ENCODE measurements at places on chromosomes 13 and 19.

- no peak for DNase-seq
Measured at GRCh38 chr13:92265408-92265807, 867.0 kb downstream of the GPC5 start.

DNA sequence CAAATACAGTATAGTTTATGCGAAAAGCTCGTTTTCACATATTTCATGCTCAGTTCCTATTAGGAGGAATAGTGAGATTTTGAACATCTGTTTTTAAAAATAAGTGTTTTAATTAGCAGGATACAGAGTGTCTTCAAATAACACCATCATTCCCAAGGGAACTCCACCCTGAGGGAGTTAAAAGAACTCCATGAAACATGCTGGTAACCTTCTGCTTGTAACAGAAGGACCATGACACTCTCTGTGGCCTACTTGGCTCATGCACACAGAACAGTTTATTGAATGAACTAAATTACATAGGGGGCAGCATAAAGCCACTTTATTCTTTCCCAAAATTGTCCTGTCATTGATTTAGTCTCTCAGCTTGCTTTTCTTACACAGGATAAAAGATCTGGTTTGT lies 809.5 kb upstream of the SLITRK6 start:
- no peak for DNase-seq

DNA sequence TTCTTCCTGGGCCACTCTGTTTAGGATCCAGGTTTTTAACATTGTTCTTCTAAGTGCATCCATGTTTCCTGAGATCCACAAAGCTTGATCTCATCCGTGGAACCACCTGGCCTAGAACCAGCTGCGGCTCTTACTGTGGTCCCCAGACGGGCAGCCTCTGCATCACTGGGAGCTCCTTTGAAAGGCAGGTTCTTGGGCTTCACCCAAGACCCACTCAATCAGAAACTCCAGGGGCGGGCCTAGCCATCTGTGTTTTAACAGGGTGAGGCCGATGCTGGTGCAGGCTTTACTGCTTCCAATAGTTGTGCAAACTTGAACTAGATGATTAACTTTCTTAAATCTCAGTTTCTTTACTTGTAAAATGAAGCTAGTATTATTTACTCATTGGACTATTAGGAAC lies 605.7 kb downstream of the FGF9 start:
- no peak for DNase-seq

- DNase-seq, result no peak
Measured at GRCh38 chr19:53982611-53983010, 8.8 kb upstream of the CACNG6 start.

- no peak for DNase-seq
Measured at GRCh38 chr19:16213076-16213475, 15.4 kb downstream of the AP1M1 start.

DNA sequence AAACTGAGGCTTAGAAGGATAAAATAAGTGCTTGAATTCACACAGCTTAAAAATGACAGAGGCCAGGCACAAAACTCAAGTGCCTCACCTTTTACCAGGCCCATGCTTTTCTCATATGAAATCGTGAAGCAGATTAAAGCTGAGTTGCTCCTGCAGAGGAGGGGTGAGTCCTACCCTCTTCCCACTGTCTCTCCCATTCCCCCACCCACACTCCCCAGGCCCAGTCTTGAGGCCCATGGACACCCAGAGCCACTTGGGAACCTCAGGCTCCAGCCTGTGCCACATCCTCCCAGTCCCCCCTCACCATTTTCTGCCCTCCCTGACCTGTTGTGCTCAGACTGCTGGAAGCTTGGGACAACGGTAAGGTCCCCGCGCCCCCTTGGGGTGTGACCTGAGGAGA lies 17.5 kb downstream of the ZNF574 start:
- DNase-seq, result no peak

- peak; percentile 89 for DNase-seq
Measured at GRCh38 chr13:46172531-46172991, 9.4 kb downstream of the LCP1 start.

DNA sequence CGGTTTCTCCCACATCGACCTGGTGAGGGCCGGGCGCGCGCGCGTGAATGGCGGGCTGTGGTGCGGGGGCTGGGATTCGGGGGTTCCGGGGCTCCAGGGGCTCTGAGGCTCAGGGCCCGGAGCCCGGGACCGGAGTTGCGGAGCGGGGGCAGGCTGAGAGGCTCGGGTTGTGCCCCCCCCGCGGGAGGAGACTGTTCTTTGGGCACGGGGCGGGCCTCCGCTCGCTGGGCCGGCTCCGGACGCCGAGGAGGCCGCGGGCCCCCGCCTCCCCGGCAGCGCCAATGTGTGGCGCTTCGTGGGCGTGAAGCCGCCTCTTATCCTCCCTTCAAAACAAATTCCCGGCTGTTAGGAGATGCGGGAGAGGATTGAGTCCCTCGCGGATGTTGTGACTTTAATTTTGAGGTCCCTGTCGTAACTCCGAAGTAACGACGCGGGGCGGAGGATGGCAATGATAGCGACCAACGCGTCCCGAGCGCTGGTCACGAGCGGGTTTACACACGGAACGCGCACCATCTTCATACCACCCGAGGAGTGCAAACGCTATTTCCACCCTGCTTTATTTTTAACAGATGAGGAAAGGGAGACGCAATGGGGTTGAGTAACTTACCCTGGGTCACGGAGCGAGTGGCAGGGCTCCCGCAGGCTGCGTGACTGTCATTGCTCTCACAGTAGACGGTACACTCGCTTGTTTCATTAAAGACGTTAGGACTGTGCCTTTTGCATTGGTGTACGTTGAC lies 536 bp downstream of the UBA2 start:
- DNase-seq, result peak; percentile 24

DNA sequence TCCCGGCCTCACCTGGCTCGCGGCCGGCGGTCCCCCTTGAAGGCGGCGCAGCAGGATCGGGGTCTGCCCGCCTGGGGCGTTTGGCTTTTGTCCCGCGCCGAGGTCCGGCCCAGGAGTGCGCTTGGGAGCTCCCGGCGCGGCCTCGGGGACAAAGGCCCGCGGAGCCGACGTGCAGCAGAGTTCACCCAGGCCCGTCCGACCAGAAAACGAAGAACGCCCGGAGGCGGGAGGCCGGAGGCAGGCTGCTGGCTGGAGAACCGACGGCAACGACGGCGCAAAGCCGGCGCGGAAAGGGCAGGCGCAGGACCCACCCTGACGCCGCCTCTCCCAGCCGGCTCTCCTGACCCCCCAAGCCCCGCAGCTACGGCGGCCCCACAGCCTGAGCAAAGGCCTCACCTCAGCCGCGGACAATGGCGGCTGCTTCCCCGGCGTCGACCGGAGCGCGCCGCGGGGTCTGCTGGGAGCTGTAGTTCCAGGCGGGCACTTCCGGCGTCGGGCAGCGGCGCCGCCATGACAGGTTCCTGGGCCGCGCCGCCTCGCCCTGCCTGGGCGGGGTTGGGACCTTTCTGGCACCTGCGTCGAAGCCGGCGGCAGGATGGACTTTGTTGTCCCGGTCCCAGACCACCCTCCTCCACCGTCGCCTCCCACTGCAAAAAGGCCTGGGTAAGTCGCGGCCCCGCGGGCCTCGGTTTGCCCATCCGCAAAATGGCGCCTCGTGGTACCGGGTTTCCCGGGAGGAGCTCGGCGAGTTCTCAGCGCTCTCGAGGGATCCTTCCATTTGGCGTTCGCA lies at the start of gene ZNF606:
ZNF606 (minus strand) TSS at position 437 of the 790 bp plus-strand sequence. CDS start 1,501 bp downstream, outside the sequence.
- peak; percentile 82 for DNase-seq

DNA sequence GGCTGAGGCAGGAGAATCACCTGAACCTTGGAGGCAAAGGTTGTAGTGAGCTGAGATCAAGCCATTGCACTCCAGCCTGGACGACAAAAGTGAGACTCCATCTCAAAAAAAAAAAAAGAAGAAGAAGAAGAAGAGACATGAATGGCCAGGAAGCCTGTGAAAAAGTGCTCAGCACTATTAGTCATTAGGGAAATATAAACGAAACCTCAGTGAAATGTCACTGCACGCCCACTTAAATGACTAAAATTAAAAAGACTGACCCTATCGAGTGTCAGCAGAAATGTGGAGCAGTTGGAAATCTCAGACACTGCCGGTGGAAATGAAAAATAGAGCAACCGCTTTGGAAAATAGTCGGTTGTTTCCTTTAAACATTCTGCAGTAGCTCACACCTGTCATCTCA lies 5.5 kb upstream of the TYROBP start:
- DNase-seq, result no peak

- DNase-seq, result no peak
Measured at GRCh38 chr13:98678741-98679140, 73.7 kb downstream of the SLC15A1 start.

- peak; percentile 47 for DNase-seq
Measured at GRCh38 chr19:48636859-48637448, at the start of gene DBP. Gene DBP (minus strand): TSS chr19:48637379. CDS start chr19:48636994, 385 bp downstream.

DNA sequence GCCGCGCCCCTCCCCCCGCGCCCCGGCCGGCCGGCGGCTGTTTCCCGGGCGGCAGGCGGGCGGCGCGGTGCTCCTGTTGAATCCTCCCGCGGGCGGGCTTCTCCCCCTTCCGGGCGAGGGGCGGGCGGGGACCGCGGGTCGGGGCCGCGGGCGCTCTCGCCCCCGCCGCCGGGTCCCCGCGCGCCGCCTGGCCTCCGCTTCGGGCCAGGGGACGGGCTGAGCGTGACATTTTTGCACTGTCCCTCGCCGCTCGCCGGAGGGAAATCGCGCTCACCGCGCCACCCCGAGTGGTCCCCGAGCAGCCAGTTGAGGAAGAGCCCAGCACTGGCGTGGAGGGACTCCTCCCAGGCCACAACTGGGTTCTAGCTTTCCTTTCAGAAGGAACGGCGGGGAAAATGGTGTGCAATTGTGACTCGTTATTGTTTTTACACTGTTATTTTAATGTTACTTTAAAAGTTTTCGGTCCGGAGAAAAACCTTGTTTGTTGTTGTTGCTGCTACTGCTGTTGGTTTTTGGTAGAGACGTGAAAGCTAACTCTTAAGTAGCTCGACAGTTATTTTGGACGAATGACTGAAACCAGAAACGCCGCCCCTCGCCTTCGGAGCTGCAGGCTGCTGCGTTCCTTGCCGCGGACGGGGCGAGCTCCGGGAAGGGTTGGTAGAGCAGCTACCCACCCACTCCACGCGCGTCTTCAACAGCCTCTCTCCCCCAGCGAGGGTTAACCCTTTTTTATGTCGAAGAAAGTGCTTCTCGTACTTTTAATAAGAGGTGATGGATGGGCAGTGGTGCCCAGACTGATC lies 959 bp downstream of the PDS5B start:
- peak; percentile 69 for DNase-seq

- no peak for DNase-seq
Measured at GRCh38 chr13:99514801-99515200, 13.5 kb downstream of the TM9SF2 start.

DNA sequence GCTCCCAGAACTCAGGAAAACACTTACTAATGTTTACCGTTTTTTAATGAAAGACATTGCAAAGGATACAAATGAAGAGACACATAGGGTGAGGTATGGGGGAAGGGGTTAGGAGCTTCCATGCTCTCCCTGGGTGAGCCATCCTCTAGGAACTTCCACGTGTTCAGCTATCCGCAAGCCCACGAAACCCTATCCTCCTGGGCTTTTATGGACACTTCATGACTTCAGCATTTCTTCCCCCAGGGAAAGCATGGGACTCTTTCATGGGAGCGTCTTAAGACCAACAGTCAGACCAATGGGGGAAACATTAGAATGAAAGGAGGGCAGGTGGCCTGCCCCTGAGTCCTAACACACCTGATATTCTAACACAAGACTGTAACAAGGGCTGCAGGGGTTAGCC lies 6.6 kb upstream of the ESD start:
- no peak for DNase-seq

GRCh38 chr19:36152019-36152351 lies 262 bp downstream of the COX7A1 start:
- DNase-seq, result no peak

- no peak for DNase-seq
Measured at GRCh38 chr13:42384265-42384664, 112.3 kb downstream of the AKAP11 start.

DNA sequence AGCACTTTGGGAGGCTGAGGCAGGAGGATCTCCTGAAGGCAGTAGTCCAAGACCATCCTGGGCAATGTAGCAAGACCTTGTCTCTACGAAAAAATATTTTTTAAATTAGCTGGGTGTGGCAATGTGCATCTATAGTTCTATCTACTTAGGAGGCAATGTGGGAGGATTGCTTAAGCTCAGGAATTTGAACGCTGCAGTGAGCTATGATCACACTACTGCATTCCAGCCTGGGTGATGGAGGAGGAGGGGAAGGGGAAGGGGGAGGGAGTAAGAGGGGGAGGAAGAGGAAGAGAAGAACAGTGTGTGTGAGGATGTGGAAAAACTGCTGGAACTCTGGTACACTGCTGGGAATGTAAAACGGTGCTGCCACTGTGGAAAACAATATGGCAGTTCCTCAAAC lies 9.2 kb upstream of the CLIP3 start:
- no peak for DNase-seq

DNA sequence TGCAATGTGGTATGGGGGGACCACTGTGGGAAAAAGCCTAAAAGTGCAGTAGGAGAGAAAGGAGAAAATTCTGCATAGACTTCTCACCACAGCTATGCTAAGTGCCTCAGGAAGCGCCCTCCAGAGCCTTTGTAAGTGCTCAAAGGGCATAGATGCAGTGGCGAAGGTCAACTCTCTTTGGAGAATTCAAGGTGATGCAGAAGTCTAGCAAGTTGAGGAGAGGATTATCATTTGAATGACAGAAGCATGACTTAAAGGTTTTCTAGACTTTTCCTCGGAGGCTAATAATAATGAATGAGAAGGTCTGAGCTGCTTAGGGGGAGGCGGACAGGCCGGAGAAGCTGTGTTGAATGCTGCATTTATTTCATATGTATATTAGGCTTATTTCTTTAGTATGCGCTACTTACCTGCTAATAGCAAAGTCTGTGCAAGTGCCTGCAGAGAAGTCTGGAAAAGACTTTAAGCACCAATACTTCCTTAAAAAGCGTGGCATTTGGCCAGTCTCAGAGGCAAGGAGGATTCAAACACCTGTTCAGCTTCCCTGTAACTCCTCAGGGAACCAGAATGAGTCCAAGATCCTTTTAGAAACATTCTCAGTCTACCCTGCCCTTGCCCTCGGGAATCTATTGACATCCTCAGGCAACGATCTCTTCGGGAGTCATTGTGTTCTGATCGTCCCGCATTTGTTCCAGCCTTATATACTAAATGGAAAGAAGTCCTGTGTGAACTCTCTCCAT lies 56.2 kb downstream of the FLT1 start:
- DNase-seq, result no peak

DNA sequence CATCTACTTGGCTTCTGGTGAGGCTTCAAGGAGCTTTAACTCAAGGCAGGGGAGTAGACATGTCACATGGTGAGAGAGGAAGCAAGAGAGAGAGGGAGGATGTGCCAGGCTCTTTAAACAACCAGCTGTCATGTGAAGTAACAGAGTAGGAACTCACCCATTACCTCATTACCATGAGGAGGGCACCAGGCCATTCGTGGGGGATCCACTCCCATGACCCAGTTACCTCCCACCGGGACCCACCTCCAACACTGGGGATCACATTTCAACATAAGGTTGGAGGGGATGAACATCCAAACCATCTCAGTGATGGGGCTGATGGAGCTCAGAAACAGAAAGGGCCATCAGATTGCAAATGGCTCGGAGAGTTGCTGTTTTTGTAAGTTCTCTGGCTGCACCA lies 12.9 kb downstream of the VSTM2B start:
- DNase-seq, result no peak

DNA sequence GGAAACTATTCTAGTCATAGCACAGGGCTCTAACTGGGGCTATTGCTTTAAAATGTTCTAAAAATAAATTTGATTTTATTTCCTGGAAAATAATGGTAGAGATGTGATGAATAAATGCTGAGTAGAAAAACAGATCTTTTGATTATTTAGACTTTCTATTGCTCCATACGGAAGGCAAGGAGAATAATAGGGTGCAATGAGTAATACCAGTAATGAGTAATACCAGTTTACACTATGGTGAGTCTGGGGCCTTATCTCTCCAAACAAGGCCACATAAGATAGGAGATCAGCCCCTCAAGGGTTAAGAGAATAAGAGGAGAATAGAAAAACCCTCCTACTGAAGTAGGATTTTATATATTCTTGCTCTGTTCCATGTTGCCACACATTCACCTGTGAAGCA lies 390.4 kb downstream of the KLF5 start:
- DNase-seq, result no peak

Measured in CD8-positive, alpha-beta T cell (primary cell).